GDM1 (cell line): ENCODE measurements at places on chromosomes 7 and 10.

DNA sequence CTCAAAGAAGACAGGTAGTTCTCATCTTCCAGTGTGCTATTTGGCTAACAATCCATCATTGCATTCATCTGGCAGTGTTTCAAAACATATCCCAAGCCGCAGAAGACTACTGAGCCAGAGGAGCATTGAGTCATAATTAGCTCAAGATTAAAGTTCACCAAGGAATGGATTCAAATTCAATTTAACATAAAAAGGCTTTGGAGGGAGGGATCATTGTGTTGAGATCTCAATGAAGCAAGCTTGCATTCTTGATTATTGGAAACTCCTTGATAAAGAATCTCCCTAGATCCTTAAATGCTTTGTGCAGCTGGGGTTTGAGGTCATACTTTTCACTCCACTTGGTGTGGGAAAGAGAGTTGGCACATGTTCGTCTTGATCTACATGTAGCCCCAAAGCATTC is 142.8 kb upstream of the SEMA3A start:
- no peak for DNase-seq

GRCh38 chr7:136405931-136406777 is 429.0 kb upstream of the MTPN start:
- no peak for DNase-seq

DNA sequence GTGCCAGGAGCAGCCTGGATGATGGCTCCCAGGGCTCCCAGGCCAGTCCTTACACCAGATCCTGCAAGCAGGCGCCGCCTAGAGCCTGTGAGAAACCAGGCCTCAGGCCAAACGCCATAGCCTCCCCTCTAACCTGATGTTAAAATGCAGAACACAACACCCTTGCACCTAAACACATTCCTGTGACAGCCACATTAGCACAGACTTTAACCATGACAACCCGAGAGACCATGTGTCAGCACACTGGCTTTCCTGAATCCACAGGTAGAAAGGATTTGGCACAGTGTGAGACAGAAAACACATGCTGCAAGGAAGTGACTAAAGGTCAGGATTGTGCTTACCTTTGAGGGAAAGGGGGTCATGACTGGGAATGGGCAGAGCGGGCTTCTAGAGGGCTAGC is 59.9 kb downstream of the SGMS1 start:
- no peak for DNase-seq

DNA sequence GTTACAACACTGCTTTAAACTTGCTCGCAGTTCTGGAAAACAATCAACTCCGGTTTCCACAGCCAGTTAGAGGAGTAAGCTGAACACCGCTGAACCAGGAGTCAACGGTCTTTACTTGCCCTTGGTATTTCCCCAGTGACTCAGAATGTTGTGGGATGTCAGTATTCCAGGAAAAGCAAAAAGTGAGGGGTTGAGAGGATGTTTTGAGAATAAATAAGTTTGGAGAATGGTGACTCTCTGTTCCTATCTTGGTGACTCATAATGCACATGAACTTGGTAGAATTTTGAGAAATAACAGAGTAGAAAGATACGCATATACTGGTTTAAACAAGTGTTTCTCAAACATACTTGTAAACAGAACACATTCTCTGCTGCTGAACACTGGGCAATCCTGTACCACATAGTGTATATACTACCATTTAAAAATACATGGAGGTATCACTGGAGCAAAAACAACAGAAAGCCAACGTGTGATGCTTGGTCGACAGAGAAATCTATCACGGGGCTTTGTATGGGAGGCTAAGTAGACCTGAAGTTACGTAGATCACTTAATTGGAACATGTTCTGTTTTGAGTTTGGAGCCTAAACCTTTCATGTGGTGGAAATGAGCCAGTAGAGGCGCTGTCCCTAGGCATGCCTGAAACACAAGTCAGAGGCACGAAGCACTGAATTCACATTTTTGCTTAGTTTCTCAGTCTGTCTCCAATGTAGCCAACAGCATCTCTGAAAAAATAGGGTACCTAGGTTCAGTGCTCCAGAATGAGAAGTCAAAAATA is 534.3 kb downstream of the PARD3 start:
- DNase-seq, result no peak

- no peak for DNase-seq
Observed at GRCh38 chr10:110657973-110658691, 14.0 kb downstream of the RBM20 start.

DNA sequence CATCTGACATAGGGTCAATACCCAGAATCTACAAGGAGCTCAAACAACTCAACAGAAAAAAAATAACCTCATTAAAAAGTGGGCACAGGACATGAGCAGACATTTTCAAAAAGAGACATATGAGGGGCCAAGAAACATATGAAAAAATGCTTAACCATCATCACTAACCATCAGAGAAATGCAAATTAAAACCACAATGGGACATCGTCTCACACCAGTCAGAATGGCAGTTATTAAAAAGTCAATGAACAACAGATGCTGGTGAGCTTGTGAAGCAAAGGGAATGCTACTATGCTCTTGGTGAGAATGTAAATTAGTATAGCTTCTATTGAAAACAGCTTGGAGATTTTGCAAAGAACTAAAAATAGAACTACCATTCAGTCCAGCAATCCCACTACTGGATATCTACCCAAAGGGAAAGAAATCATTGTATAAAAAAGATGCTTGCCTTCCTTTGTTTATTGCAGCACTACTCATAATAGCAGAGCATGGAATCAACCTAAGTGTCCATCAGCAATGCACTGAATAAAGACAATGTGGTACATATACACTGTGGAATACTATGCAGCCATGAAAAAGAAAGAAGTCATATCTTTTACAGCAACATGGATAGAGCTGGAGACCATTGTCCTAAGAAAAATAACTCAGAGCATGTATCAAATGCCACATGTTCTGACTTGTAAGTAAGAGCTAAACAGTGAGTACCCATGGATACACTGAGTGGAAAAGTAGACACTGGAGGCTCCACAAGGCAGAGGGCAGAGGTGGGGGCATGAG is 139.8 kb downstream of the ADARB2 start:
- DNase-seq, result no peak

- DNase-seq, result no peak
Observed at GRCh38 chr10:74088722-74089121, 61.9 kb downstream of the AP3M1 start.

DNA sequence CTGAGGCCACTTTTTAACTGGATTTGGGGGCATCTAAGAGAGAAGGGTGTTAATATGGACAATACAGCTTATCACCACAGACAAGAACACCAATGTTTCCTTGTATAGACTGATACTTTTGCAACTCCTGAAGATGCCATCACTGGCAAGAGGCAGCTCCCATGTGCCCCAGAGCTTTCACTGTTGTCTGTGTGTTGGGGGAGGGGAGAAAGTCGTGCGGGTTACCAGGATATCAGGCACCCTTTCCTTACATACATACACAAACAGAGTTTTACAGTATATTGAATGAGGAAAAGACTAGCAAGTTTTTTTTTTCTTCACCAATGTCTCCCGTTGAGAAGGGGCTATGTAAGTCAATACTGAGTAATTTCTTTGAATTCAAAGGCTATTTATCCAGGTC is 4.1 kb upstream of the DLX6 start:
- DNase-seq, result no peak

DNA sequence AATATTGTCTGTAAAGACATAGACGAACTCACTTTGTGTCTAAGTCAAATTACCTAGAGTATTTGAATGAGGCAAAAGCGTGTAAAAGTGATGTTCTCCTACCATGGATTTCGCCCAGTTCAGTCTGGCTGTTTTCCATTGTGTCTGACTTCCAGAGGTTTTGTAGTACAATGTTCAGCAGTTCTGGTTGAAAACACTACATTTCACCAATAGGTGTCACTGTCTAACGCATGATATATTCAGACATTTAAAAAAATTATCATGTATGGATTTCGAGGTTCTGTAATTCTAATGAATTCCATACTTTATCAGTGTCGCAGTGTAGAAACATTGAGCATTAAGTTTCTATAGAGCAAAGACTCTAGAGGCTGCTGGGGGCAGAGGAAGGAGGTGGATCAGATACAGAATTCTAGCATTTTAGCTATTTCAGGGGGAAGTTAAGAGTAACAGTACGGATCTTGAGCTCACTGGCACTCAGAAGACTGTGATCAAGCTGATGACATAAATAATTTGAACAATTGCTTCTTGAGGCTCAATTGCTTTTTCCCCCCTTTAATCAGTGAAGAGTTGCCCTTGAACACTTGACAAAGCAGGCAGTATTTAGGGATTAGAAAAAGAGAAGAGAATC is 196.9 kb upstream of the RHOBTB1 start:
- peak; percentile 3 for DNase-seq
